ENCODE measurements at places on chromosomes 1 and 21. TPM values are rescaled to one million over a fixed set of nuclear protein-coding genes. Genes with fewer than 3 reads are reported as not detected.
A peak's percentile ranks its signal among the peaks of the same experiment; 100 is the strongest.

DNA sequence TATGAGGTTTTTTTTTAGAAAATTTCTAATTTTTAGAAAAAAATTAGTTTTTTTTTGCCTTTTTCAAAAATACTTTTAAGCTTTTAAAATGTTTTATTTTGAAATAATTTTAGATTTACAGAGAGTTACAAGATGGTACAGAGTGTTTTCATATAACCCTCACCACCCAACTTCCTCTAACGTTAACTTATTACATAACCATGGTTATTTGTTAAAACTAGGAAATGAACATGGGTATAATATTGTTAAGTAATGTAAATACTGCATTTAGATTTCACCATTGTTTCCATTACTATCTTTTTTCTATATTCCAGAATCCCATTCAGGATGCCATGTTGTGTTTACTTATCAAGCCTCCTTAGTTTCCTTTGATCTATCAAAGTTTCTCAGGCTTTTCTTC, 45.2 kb upstream of the ST6GALNAC3 start:
- no peak overlapping the region for H3K4me3 ChIP-seq
- H3K4me1 ChIP-seq = no peaks in the 10 kb centered on the region
- no peaks in the 10 kb centered on the region for H3K36me3 ChIP-seq
- no peak for DNase-seq

Gene HCRTR1
- total RNA-seq = 0.42 TPM

DNA sequence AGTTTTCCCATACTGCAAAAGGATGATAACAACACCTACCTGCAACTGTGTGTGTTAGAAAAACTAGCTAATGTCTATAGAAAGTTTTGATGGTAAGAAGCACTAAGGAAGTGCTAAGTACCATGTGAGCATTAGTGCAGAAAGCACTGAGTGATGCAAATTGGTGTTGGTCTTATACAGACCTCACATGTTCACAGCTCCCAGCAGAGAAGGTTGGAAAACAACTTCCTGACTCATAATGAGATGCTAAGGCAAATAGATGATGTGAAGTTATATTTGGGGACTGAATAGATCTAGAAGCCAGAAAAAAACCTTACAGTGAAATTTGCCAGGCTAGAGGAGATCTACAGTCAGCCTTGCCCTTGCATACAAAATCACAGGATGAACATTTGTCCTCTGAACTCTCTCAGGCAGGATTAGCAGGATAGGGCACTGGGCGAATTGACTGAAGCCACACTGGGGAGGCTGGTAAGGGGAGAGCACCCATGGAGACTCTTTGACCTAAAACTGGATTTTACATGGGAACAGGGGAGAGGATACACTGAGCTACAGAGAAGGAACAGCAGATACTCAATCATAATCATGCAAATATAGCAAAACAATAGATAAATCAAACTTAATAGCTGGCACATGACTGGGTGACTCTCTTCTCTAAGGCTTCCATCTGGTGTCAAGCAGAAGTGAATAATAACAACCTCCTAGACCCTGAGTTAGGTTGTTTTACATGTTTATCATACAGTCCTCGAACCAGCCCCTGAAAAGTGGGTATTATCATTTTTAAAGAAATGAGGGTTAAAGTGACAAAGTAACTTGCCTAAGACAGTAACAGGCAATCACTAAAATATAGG, 61.3 kb downstream of the ASTN1 start:
- H3K27ac ChIP-seq = no peak overlapping the region
- DNase-seq = no peak
- no peaks in the 10 kb centered on the region for H3K27me3 ChIP-seq
- no peaks in the 10 kb centered on the region for H3K4me1 ChIP-seq

DNA sequence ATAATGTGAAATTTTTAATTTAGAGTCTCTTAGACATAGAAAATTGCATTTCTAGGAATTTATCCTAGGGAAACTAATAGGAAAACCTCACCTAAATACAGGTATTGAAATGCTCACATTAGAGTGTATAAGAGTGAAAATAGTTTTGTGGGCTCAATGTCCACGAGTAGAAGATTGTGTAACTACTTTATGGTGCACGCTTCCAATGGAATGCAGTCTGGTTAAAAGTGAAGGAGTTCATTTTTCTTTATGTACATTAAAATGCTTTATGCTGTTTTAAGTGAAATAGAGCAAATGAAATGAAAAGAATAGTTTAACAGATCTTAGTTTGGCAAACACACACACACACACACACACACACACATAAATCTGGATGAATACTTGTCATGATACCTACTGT, 278.2 kb downstream of the USP25 start:
- no peak overlapping the region for H3K4me3 ChIP-seq
- H3K36me3 ChIP-seq = no peaks in the 10 kb centered on the region
- no peak for DNase-seq
- no peaks in the 10 kb centered on the region for H3K27me3 ChIP-seq
- H3K27ac ChIP-seq = no peak overlapping the region

Gene LRRIQ3
- total RNA-seq = 0.19 TPM

DNA sequence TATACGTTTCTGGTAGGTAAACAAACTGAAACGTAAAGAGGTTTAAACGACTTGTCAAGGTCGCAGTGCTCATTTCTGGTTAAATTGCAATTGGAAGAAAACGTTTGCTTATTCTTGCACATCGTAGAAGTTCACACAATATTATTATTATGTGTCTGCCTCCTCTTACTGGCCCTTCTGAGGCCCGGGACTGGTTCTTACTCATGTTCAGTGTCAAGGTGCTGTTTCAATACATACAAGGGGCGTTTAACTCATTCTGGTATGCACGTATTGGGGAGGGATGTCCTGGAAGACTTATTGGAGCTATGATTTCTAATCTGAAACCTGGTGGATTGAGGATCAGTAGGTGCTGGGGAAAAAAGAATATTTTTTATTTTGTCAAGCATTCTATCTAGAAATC, 932 bp downstream of the RPF1 start:
- peaks cover 18% of the 10 kb centered on the region for H3K27me3 ChIP-seq
- H3K4me1 ChIP-seq = peaks cover 27% of the 10 kb centered on the region
- no peak for DNase-seq
- peak overlapping the region; percentile 92 for H3K27ac ChIP-seq
- H3K4me3 ChIP-seq = peak overlapping the region; percentile 83

Gene LMOD1
- total RNA-seq = 17.4 TPM

Gene SPATA45
- not detected for total RNA-seq

GRCh38 chr1:190399233-190399632, 78.4 kb downstream of the BRINP3 start:
- no peak overlapping the region for H3K4me3 ChIP-seq
- DNase-seq = no peak
- H3K27ac ChIP-seq = no peak overlapping the region
- H3K27me3 ChIP-seq = no peaks in the 10 kb centered on the region
- no peaks in the 10 kb centered on the region for H3K36me3 ChIP-seq

GRCh38 chr1:229253151-229253974, 17.5 kb upstream of the RAB4A start:
- H3K27me3 ChIP-seq = no peaks in the 10 kb centered on the region
- H3K4me1 ChIP-seq = no peaks in the 10 kb centered on the region
- H3K27ac ChIP-seq = no peak overlapping the region
- H3K36me3 ChIP-seq = no peaks in the 10 kb centered on the region
- no peak overlapping the region for H3K4me3 ChIP-seq

- no peaks in the 10 kb centered on the region for H3K36me3 ChIP-seq
- no peak overlapping the region for H3K27ac ChIP-seq
- H3K4me3 ChIP-seq = no peak overlapping the region
- no peaks in the 10 kb centered on the region for H3K27me3 ChIP-seq
These were observed 418.5 kb downstream of the PTPRC start for GRCh38 chr1:199057322-199057721.

- H3K27ac ChIP-seq = no peak overlapping the region
- no peak for DNase-seq
- H3K36me3 ChIP-seq = no peaks in the 10 kb centered on the region
- no peaks in the 10 kb centered on the region for H3K27me3 ChIP-seq
These were observed 99.5 kb downstream of the UBE2U start for GRCh38 chr1:64302971-64303370.

DNA sequence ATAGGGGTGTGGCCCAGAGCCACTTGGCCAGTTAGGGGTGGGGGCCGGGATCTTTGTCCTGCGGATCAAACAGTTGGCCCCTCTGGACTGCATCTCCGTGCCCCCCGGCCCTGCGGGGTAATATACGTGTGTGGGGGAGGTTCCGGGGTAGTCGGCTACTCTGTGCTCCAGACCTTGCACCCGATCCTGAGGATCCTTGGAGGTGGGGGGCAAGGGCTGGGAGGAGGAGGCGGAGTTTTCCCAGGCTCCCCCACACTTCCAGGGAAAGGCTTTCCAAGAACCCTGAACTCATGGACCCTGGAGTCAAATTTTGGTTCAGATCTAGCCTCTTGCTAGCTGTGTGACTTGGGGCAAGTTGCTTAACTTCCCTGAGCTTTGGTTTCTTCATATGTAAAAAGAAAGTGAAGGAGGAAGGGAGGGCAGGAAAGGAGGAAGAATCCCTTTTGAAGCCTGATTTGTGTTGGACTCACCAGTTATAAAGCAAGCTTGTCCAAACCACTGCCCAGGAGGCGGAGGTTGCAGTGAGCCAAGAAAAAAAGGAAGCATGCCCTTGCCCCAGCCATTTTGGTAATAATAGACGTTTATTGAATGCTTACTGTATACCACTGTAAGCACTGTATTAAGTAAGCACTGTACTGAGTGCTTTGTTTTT, 686 bp downstream of the MIIP start:
- peak overlapping the region; percentile 77 for H3K4me3 ChIP-seq
- DNase-seq = no peak
- H3K36me3 ChIP-seq = no peaks in the 10 kb centered on the region
- no peaks in the 10 kb centered on the region for H3K27me3 ChIP-seq

DNA sequence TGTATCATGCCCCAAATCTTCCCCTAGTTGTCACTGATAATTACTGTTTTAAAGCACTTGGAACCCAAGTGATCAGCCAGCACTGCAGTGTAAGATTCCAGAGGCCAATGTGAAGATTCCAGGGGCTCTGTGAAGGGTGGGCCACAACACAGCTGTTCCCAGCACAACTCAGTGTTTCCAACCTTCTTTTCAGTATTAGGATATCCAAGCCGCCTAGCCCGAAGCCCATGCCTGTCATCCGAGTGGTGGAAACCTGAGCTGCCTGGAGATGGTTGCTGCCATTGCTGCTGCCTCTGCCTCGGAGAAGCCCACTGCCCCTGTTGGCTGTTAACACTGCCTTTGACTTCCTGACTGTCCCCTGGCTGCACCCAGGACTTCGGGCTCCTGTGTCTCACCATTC, 30.4 kb upstream of the SNX27 start:
- no peaks in the 10 kb centered on the region for H3K36me3 ChIP-seq
- no peak overlapping the region for H3K27ac ChIP-seq
- DNase-seq = no peak
- H3K4me3 ChIP-seq = no peak overlapping the region

- peaks cover 2% of the 10 kb centered on the region for H3K4me1 ChIP-seq
- DNase-seq = no peak
- no peak overlapping the region for H3K4me3 ChIP-seq
These were observed 33.2 kb downstream of the ROR1 start for GRCh38 chr1:63807046-63807445.

Gene TCHHL1
- total RNA-seq = not detected

Gene RAB42
- total RNA-seq = 0.64 TPM

- DNase-seq = no peak
- H3K36me3 ChIP-seq = no peaks in the 10 kb centered on the region
- H3K4me1 ChIP-seq = no peaks in the 10 kb centered on the region
- H3K4me3 ChIP-seq = no peak overlapping the region
- H3K27me3 ChIP-seq = no peaks in the 10 kb centered on the region
These were observed 145.5 kb downstream of the IGSF21 start for GRCh38 chr1:18253093-18253492.
